ENCODE measurements at places on chromosomes 1 and 21.

DNA sequence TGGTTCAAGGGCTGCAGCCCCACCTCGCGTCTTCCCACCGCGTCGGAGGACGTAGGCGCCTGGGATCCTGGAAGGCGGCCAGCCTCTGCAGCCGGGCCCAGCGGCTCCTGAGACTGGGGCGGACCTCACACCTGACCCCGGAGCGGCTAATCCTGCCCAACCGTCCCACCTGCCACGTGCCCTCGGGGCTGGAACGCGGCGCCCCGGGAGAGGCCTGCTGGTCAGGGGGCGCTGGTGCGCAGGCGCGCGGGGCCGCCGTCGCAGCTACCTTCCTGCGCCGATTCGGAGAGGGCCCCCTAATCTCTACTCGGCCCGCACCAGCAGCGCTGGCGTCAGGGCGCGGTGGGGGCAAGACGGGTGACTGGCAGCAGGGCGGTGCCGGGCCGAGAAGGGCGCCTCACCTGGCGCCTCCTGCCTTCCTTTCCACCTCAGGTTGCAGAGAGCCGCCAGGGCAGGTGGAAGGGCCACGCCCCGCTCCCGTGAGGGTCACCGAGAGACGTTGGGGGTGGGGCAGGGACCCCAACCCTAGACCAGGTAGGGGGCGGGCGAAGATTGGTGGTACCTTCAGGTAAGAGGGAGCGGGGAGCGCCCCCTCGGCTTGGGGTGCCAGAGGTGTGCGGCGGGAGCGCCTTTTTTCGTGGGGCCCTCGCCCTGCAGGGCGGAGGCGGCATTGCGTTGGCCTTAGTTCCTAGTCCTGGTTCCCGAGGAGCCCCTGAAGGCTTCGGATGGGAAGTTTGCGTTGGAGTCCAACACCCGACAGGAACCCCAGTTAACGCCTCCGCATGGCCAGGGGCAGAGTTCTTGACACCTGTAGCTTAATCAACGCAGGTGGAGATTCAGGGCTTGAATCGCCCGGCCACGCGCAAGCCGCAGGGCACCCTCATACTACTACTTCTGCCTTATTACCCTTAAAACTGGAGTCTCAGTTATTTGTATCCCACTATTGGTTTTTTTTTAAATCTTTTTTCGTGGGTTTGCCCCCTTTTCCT is at the start of gene TDRD5:
TSS of gene TDRD5 (plus strand) at position 241 of the 989 bp plus-strand sequence. CDS start 784 bp downstream, outside the sequence.
- DNase-seq: no peak

- peak; percentile 45 for DNase-seq
Measured at GRCh38 chr1:159856576-159856975, 5.9 kb downstream of the VSIG8 start.

GRCh38 chr1:29304025-29304684 is 67.8 kb downstream of the PTPRU start:
- no peak for DNase-seq

- peak; percentile 74 for DNase-seq
Measured at GRCh38 chr1:70071601-70072000, 133.8 kb downstream of the LRRC40 start.

GRCh38 chr1:201566933-201567801 is 28.2 kb downstream of the NAV1 start:
- no peak for DNase-seq

GRCh38 chr1:29845910-29846309 is 609.6 kb downstream of the PTPRU start:
- DNase-seq: no peak

- DNase-seq: peak; percentile 22
Measured at GRCh38 chr1:211724687-211725196, 49.3 kb upstream of the NEK2 start.

GRCh38 chr1:63622849-63623566 is 29.8 kb downstream of the PGM1 start:
- no peak for DNase-seq

DNA sequence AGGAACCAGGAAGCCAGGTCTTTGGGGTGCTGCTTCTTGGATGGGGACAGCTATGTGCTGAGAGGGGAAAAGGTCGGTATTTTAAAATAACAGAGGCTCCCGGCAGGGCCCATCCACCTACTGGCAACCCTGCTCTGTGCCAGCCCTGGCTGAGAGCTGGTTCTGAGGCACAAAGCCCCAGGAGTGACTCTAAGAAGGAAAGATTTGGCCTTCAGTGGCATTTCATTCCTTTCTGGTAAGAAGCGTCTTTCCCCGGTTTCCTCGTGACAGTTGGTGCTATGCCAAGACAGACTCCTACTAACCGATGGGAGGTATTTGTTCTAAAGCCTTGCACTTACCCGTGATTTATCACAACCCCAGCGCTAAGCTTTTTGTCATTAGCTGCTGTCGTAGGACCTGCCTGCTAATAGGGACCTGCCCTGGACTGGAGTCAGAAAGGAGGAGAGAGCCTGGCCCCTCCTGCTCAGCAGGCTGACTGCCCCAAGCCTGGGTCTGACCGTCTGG is 123.1 kb upstream of the ADAR start:
- peak; percentile 38 for DNase-seq

DNA sequence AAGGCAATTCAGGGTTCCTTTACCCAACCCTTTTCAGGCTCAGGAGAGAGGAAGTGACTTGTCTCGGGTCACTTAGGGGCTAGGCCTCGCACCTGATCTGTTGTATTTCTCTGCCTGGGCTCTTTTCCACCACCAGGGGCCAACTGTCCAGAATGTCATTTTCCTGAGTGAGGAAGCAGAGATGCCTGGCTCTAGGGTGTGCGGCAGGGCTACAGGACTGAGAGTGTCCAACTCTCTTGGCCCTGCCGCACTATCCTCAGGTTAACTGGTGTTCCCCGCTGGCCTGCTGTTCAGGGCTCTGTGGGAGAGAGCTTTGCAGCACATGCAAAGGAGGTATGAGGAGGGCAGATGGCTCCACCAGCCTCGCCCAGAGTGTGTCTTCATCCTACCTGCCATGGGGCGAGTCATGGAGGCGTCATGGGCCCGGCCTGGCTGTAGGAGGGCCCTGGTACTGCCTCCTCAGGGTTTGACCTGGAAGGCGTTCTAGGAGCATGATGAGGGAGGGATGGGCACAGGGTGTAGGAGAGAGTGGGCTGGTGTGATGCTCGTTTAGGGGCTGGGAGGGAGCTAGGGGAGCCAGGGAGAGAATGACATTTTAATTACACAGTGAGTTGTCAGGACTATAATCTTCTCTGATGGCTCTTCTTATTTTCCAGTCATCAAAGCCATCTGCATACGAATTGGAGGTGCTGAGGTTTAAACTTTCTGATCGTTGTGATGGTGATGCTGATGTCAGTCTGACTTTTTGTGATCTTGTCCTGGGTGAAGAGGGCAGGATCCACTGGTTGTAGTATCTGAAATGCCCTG is 128.3 kb downstream of the NOS1AP start:
- no peak for DNase-seq

DNA sequence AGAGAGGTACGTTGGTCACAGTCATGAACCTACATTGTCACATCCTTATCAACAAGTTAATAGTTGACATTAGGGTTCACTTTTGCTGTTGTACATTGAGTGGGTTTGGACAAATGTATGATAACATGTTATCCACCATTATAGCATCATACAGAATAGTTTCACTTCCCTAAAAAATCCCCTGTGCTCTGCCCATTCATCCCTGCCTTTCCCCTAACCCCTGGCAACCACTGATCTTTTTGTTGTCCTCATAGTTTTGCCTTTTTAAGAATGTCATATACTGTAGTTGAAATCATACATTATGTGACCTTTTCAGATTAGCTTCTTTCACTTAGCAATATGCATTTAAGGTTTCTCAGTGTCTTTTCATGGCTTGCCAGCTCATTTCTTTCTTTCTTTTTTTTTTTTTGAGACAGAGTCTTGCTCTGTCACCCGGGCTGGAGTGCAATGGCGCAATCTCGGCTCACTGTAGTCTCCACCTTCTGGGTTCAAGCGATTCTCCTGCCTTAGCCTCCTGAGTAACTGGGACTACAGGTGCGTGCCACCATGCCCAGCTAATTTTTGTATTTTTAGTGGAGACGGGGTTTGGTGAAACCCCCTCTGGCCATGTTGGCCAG is 50.6 kb downstream of the UCK2 start:
- no peak for DNase-seq

- DNase-seq: no peak
Measured at GRCh38 chr1:91744953-91745639, 140.9 kb downstream of the TGFBR3 start.

DNA sequence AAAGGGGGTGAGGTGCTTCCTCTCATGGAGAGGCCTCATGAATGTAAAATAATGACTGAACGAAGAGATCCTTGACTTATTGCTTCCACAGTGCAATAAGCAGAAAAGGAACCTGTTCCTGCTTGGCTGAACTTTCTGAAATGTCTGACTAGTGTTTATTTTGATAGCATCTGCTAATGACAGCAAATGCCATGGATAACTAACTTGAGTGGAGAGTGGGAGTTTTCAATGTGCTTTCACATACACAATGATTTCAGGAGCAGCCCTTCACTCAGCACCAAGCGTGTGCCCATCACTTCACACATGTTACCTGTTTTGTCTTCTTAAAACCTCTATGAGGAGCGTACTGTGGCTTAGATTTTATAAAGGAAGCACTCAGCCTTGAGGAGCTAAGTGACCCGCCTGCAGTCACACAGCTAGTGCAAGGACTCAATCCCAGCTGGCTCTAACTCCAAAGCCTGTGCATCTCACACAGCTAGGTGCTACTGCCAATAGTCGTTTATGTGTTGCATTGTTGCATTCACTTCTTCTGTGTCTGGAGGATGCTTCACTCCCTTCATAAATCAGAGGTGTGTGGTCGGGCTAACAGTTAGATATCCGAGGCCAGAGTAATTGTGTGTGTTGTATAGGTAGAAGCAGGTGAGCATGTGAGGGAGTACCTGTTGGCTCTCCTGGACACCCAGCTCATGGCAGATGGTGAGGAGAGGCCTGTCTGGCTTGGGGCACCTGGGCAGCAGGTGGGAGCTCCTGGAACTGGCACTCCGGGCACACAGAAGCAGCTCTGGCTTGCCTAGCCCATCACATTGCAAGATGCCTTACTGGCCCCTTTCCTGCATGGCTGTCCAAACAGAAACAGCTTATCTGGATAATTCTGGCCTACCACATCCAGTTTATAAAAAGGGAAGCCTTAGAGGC is 12.8 kb downstream of the CASQ2 start:
- DNase-seq: no peak

DNA sequence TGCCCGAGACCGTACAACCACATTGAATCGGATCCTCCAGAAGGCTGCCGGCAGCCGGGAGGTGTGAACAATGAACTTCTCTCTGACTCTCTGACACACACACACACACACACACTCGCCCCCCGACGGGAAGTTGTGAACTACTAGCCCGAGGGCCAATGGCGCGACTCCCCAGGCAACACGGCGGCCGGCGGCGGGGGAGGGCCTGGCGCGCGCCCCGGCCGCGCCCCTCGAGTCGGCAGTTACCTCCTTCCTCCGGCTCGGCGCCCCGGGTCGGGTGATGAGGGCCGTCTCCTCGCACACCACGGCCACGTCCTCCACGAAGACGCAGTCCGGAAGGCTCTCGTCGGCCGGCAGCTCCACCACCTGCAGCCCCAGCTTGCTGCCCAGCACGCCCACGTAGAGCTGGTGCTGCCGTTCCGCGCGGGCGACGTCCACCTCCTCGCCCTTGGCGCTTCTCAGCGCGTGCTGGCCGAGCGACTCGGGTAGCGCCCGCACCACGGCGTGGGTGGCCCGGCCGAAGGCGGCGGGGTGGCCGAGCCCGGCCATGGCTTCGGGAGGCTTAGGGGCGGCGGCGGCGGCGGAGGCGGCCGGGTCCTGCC is 361 bp downstream of the DDAH1 start:
- DNase-seq: peak; percentile 78

GRCh38 chr21:36783612-36784374 is 84.9 kb downstream of the SIM2 start:
- peak; percentile 80 for DNase-seq

DNA sequence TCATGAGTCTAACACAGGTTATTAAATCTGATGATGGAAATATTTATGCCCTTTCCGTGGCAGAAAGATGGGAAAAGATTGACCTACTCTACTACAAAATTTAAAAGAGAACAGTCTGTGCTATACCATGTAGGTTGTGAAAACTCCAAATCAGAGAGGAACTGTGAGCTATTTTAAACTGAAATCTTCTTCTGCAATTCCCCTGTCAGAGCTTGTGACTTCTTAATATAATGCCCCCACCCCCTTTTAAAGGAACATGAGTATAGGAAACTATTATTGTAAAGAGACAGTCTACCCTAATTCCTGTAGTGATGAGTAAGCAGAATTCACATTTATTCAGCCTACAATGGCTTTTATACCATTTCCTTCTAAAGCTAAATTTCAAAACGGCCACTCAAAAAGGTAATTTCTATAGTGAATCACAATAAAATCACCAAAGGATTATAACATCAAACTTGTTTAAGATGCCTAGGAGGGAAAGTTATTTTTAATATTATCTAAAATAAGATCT is 11.7 kb downstream of the DSCAM start:
- no peak for DNase-seq

- peak; percentile 7 for DNase-seq
Measured at GRCh38 chr1:67983867-67984266, 66.6 kb downstream of the DIRAS3 start.

Data from astrocyte of the spinal cord (primary cell).